ENCODE measurements at places on chromosomes 7 and 10.

GRCh38 chr10:110711382-110711781, 67.2 kb downstream of the RBM20 start:
- no peak for DNase-seq

GRCh38 chr10:82826132-82826531, 951.1 kb downstream of the NRG3 start:
- no peak for DNase-seq

DNA sequence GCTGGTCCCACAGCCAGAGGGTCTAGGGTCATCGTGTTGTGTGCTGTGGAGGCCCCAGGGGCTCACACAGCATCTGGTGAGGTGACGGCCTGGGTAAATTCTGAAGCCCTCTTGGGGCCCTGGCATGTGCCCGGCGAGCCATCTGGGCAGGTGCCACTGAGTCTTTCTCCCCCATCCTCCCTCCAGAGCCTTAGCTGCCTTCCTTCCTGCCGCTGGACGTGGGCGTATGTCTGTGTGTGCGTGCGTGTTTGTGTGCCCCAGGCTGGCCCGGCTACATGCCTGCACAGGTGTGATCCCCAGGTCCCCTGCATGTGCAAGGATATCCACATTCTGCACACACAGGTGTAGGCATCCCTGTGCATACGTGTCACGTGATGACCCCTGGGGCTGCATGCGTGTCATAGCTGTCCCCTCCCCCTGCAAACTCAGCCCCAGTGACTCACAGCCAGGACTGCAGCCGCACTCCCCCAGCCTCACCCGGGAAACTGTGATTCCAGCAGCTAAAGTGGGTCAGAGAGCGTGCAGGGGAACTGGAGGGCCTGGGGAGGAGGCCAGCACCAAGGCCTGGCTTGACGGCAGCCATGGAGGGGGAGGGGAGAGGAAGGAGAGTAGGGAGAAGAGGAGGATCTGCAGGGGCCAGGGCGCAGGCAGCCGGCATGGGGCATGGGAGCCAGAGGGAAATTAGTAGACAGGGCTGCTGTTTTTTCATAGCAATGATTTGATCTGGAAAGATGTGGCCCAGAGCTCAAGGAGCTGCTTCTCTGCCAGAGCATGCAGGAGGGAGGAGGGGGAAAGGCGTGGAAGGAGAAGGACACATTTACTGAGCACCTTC, 46.4 kb downstream of the ELFN1 start:
- DNase-seq = peak; percentile 84

GRCh38 chr7:100570954-100571828, 2.5 kb downstream of the SAP25 start:
- DNase-seq = no peak

DNA sequence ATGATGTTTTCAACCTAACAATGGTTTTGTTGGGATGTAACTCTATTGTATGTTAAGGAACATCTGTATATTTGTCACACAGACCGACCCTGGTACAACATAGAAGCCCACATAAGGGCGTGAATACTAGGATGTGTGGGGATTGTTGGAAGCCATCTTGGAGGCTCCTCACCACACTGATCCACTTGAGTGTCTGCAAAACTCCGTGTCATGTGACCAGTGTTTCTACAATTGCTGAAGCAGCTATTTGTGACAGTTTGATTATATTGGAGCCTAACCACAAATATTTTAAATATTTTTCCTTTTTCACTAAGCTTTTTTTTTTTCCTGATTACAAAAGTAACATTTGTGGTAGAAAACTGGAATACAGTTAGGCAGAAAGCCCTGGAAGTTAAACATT, 27.9 kb downstream of the RALA start:
- DNase-seq = no peak

DNA sequence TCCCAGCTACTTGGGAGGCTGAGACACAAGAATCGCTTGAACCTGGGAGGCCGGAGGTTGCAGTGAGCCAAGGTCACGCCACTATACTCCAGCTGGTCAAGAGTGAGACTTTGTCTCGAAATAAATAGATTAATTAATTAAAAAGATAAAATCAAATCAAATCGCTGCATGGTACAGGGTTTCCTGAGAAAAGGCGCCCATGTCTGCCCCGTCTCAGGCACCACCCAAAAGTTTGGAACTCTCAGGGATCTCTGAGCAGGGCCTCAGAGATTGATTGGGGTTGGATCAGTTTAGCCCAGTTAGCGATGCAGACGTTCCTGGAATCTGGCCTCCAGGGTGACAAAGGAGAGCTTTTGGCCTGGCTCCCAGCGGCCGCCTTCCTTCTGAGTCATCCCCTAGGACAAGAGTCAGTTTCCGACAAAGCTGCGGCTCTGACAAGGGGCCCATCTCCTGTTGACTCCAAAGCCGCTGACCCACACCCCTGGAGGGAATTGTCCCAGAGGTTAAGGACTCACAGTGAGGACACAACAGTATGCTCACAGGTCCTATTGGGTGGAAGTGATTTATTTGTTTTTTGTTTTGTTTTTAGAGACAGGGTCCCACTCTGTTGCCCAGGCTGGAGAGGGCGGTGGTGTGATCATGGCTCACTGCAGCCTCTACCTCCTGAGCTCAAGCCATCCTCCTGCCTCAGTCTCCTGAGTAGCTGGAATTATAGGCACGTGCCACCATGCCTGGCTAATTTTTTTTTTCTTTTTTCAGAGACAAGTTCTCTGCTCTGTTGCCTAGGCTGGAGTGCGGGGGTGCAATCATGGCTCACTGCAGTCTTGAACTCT, 6.8 kb downstream of the ORAI2 start:
- DNase-seq = no peak

- DNase-seq = no peak
These were observed 268.6 kb downstream of the BAMBI start for GRCh38 chr10:28945959-28946358.

- no peak for DNase-seq
These were observed 86.8 kb downstream of the CPEB3 start for GRCh38 chr10:92203919-92204623.

DNA sequence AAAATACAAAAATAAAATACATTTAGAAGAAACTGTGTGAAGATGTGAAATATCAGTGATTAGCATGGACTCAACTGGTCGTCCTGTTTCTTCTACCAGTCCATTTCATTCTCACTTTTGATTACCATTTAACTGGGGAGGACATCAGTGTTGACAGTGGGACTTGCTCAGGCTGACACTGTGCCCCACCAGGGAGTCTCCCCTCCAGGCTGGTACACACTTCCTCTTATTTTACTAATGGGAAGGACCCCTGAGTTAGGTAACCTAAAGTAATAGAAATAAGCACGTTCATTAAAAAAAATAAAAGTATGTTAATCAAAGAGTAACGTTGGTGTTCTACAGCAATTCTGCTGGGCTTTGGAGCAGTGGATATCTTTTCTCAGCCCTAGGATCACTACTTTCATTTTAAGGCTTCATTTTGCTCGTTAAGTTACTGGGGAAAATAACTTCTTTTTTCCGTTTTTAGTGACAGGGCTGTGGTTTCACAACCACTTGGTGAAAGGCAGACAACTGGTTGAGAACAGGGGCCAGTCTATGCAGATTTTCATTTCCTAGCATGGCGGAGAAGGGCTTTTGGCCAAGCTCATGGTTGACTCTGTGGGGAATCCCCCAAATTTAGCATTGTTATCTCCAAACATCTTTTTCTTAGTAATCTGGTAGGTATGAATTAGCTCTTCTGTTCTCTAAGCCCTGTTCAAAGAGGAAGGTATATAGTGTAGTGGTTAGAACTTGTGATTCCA, 2.1 kb downstream of the SNX10 start:
- DNase-seq = no peak

DNA sequence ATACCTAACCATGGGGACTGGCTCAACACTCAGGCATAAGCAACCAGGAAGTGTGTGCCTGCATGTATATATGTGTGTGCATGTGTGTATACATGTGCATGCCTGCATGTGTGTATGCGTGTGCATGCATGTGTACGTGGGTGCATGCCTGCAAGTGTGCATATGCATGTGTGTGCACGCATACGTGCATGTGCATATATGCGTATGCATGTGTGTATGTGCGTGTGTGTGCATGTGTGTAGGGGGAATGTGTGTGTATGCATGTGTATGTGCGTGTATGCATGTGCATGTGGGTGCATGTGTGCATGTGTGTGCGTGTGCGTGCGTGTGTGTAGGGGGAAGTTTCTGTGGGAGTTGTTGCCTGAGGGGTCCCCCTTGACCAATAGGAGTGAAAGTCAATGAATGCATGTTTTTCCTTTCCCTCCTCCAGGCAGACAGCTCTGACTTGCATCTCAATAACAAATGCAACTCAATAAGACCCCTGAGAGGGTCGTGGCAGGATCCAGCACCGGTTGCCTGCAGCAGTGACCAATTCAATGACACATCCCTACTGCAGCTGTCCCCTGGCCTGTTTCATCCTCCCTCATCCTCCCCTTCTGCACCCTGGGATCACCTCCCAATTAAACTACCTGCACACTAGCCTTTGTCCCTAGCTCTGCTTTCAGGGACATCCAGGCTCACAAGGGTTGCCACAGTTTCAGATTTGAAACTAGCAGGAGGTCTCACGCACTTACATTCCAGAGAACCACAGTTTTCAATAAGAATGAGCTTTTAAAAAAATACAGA, 27.0 kb upstream of the FZD8 start:
- DNase-seq = no peak

DNA sequence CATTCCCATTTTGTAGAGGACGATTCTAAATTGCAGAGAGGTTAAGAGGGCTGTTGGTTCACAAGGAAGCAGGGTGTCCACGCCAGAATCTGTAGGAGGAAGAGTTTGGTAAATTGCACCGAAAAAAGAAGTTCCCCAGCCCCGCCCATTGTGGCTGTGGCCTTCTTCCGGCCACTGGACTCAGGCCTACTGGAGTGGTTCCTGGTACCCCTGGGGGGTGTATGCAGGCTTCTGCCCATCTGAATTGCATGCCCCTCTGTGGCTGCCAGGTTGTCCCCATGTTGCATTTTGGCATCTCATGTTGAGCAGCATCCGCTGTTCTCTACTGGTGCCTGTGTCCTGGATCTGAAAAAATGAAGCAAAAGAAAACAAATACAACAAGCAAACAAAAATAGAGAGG, 234.2 kb downstream of the WDR11 start:
- no peak for DNase-seq

GRCh38 chr7:8881916-8882315, 448.5 kb downstream of the NXPH1 start:
- DNase-seq = peak; percentile 12

- DNase-seq = no peak
These were observed 134.4 kb downstream of the CSTF2T start for GRCh38 chr10:51564896-51565510.

DNA sequence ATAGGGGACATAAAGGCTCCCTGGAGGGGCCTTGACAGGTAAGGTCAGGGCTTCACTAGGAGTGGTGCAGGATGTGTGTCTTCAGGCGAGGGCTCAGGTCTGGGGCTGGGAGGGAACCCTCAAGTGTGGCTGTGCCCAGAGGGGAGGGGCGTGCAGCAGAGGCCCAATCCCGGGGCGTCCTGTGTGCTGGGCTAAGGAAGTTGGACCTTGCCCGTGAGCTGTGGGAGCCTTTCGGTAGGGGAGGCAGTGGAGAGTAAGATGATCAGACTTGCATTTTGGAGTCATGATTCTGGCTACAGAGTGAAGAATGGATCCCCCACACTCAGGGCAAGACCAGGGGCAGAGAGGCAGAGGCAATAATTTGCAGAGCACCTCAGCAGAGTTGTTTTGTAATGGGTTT, 145.4 kb downstream of the BUB3 start:
- no peak for DNase-seq

- no peak for DNase-seq
These were observed 142.3 kb downstream of the JAZF1 start for GRCh38 chr7:28038175-28038797.

- DNase-seq = no peak
These were observed 33.4 kb downstream of the RHOBTB1 start for GRCh38 chr10:60910543-60910942.

GRCh38 chr7:35648367-35648766, 46.6 kb downstream of the HERPUD2 start:
- DNase-seq = no peak

- no peak for DNase-seq
These were observed 3.4 kb downstream of the ASNS start for GRCh38 chr7:97868788-97869187.

- DNase-seq = no peak
These were observed 13.1 kb downstream of the GNAI1 start for GRCh38 chr7:80147543-80148391.

GRCh38 chr7:26694141-26694540, 170.2 kb downstream of the SKAP2 start:
- DNase-seq = no peak

- no peak for DNase-seq
These were observed 214.2 kb downstream of the RPS24 start for GRCh38 chr10:78247821-78248220.

- DNase-seq = no peak
These were observed 210.1 kb upstream of the INHBA start for GRCh38 chr7:41912851-41913567.

- DNase-seq = no peak
These were observed 12.2 kb downstream of the PDZD8 start for GRCh38 chr10:117363028-117363427.

GRCh38 chr7:14398526-14398925, 409.1 kb upstream of the ETV1 start:
- DNase-seq = no peak

- DNase-seq = no peak
These were observed 547.5 kb upstream of the LRRTM3 start for GRCh38 chr10:66378117-66378876.

GRCh38 chr10:1273372-1274105, 217.4 kb downstream of the WDR37 start:
- no peak for DNase-seq

- no peak for DNase-seq
These were observed 167.3 kb downstream of the CCDC3 start for GRCh38 chr10:12834116-12834665.

GRCh38 chr10:129655007-129655678, 188.1 kb downstream of the MGMT start:
- DNase-seq = no peak

GRCh38 chr7:23264916-23265458, 18.4 kb downstream of the GPNMB start:
- DNase-seq = no peak

- DNase-seq = no peak
These were observed 113.7 kb downstream of the CDK14 start for GRCh38 chr7:90709501-90710465.

- DNase-seq = peak; percentile 69
These were observed 26.5 kb downstream of the GTF2IRD1 start for GRCh38 chr7:74479961-74480829.

DNA sequence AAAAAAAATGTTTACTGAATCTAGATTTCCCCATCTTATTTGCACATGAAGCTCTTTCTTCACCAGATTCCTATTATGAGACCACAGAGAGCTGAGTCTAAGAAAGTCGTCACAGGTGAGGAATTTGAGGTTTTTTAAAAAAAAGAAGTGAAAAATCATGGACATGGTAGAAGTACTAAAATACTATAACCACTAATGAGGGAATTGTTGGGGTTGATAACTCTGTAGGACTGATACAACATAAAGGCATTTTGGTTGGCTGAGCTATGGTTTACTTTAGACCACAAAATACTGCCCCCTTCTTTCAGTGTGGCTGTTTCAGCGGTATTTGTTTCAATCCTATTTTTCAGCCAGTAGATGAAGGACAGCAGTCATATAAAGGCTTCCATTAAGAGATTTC, 1111.3 kb downstream of the TYW1 start:
- no peak for DNase-seq

Data from SK-N-DZ (cell line).